Neural progenitor cell (in vitro differentiated cells): ENCODE measurements at places on chromosomes 3 and 15.

GRCh38 chr3:123768480-123769355 lies 115.4 kb downstream of the MYLK start:
- DNase-seq = no peak

DNA sequence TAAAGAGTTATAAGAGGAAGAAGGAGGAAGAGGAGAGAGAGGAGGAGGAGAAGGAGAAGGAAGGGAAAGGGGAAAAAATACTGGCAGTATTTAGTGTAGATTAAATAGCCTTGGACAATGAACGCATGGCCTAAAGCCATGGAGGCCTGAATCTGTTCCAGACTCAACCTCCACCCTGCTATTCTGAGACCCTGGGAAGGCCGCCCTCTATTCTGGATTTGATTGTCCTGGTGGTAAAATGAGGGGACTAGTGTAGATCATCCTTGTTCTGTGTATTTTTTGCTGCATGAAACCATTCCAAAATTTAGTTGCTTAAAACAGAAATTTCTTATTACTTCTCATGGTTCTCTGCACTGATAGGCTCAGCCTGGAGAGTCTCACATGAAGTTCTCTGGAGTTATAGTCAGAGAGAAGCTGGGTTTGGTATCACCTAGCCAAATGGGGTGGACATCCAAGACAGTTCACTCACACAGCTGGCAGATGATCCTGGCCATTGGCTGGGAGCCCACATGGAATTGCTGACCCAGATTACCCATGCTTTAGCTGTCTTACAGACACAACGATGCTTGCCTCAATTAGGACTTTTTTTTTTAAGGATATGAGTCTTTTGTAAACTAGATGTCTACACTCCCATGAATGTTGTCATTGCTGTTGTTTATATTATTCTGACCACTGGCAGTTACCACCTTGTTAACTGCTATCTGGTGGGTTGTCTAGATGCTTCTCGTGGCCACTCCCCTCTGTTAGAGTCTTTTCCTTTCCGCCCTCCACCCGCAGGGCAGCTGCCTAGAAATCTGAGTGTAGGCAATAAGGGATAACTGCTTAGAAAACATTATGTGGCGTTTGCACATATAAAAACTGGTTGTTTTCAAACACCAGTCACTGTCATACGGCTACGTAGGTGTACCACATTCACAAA lies 149.9 kb downstream of the SST start:
- no peak for DNase-seq

GRCh38 chr3:70726096-70726938 lies 413.9 kb upstream of the MDFIC2 start:
- no peak for DNase-seq

DNA sequence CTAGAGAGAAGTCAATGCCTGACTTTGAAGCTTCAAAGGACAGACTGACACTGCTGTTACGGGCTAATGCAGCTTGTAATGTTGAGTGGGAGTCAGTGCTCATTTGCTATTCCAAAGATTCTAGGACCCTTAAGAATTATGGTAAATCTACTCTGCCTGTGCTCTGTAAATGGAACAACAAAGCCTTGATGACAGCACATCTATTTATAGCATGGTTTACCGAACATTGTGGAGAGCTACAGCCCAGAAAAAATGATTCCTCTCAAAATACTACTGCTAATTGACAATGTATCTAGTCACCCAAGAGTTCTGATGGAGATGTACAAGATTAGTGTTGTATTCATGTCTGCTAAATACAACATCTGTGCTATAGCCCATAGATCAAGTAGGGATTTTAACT lies 262.3 kb downstream of the EPHA6 start:
- no peak for DNase-seq

DNA sequence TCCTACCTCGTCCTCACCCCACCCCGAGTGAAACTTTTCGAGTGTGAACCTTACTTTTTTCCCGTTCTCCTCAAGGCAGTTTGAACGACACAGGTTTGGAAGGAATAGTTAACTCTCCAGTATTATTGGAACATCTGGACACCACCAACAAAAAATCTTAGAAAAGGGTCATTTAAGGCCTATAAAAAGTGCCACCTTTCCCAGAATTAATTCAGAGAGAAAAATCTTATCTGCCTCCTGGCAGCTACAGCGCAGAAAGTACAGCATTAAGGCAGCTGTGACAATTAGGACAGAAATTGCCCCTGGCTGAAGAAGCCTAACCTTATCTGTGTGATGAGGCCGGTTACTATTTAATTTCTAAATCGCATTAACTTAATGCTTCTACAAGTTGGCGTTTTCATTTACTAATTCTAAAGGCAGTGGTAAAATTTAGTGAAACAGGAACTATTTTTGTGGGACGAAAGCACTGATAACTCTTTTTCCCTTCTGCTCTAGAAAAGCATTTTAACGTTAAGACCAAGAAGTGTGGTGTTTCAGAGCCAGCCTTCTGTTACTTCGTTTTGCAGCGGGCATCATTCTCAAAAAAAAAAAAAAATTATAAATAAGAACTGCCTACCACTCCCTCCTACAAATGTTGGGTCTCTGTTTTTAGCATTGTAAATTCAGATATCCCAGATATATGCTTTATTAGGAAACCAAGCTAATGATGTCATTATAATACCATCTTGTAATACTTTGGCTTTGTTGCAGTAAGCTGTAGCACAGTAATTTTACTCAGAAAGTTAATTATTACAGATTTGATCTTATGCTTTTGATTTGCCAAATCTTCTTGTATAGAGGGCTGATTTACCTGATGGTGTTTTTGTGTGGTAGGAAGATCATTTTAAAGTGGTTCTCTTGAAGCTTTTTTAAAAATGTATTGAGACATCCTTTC lies 1.4 kb downstream of the ATP11B start:
- no peak for DNase-seq

DNA sequence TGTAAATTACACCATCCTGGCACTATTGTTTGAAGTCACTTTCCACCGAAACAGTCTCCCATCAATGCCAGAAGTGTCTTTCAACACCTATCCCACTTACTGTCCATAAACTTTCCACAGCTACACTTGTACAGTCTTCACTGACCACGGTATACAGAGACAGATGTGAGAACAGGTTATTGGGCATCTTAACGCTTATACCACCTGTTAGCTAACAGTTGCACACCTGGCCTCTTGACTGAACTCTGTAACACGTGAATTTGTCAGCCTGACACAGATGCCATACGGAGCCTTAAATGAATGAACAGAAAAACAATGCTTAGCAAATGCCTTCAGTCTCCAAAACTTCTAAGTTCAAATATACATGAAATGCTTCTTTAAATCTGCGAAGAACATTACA lies 440.5 kb downstream of the SHQ1 start:
- DNase-seq = no peak

DNA sequence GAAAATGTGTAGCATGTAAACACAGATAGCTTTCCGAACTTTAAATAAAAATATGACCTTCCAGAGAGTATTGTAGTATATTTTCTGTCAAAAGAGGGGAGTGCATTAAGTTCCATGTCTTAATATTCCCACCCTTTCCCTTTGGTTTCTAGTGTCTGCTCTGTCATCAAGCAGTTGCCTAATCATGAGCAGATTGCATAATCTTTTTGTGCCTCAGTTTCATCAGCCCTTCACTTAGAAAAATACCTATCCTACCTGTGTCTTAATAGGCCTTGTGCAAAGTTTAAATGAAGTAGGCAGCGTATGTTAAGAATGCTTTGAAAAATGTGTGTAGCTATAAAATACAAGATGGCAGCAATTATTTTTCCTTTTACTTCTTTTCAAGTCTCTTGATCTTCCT lies 52.8 kb downstream of the CALML4 start:
- DNase-seq = no peak

DNA sequence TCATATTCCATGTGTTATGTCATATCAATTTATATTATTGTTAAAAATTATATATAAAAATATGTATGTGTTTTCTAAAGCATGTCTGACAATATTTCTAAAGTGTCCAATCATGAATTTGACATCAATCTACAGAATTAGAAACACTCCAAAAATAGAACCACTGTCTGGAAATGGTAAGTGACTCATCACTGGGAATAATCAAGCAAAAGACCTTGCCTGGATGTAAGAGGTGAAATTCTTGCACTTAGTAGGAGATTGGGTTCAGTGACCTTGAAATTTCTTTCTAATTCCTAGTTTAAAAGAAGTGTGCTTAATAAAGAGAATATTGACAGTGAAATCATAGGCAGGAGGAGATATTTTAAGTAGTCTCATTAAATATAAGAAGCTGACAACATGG lies 188.8 kb downstream of the ZNF385D start:
- no peak for DNase-seq
